ENCODE measurements at places on chromosomes 11 and 22.

GRCh38 chr22:41459431-41459830 lies 9.1 kb downstream of the PHF5A start:
- H3K27me3 ChIP-seq, result no peaks in the 10 kb centered on the region
- peaks cover 74% of the 10 kb centered on the region for H3K36me3 ChIP-seq
- no peak overlapping the region for H3K4me3 ChIP-seq

DNA sequence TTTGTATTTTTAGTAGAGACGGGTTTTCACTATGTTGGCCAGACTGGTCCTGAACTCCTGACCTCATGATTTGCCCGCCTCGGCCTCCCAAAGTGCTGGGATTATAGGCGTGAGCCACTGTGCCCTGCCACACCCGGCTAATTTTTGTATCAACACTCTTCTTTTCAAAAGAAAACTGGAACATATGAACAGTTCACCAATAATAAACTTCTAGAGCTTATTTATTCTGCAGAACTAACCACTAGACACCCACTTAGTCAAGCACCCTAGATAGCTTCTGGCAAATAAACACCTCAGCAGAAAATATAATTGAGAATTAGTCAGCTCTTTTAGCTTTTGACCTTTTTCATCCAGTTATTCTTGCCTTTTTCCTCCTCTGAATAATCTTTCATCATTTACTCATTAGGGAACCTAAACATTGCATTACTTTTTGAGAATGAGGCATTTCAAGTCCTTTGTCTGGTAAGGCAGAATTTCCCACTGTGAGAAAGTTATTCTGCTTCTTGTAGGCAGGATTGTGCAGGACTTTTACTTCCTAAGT lies 27.3 kb upstream of the TMEM41B start:
- DNase-seq, result no peak
- no peak overlapping the region for H3K4me3 ChIP-seq
- H3K27ac ChIP-seq, result no peak overlapping the region
- no peaks in the 10 kb centered on the region for H3K27me3 ChIP-seq

DNA sequence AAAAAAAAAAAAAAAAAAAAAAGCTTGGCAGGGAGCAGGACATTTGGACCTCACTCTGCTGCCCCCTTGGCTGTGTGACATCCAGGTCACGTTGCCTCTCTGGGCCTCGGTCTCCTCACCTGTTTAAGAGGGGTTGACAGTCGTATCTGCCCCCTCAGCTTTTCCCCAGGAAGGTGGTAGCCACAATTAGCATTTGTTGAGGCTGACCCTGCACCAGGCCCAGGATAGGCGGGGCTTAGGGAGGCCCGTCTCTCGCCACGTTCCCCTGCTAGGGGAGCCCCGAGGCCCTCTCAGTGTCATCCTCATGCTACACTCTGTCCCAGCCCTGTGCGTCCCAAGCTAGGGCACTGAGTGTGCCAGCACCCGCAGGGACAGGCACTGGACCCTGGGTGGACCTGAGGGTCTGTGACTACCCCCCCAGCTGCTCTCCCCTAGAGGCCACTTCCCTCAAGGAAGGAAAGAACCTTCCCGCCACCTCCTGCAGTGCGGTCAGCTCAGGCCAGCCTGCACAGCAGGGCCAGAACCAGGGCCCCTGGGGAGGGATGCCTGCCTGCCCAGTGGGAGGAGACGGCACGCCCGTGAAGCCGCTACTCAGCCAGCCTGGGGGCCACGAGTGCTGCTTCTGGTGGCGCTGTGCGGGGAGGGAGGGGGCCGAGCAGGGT lies 38.5 kb upstream of the PPARA start:
- DNase-seq, result no peak
- H3K27ac ChIP-seq, result no peak overlapping the region
- H3K4me3 ChIP-seq, result no peak overlapping the region
- H3K4me1 ChIP-seq, result peaks cover 3% of the 10 kb centered on the region
- no peaks in the 10 kb centered on the region for H3K27me3 ChIP-seq

GRCh38 chr11:124315052-124315451 lies 1.3 kb upstream of the OR8D1 start:
- H3K27me3 ChIP-seq, result peaks cover 3% of the 10 kb centered on the region
- H3K4me1 ChIP-seq, result no peaks in the 10 kb centered on the region
- no peak for DNase-seq
- no peak overlapping the region for H3K27ac ChIP-seq
- no peaks in the 10 kb centered on the region for H3K36me3 ChIP-seq

DNA sequence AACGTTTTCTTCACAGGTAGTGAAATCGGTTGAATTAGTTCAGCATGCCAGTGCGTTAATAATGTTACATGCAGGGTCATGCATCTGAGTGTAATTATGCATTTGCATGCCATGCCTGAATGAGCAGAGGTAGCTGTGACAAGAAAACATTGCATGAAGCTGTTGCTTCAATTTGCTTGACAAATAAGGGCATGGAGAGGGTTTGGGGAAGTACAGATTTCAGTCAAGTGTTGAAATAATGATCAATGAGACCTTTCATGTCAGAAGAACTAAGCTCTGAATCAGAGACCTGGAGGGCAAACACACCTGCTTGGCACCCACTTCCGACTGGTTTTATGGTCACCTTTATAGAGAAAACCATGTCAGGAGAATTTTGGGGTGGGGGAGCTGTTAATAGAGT lies 221.4 kb downstream of the DBX1 start:
- no peak overlapping the region for H3K4me3 ChIP-seq
- H3K27me3 ChIP-seq, result no peaks in the 10 kb centered on the region
- DNase-seq, result no peak
- H3K36me3 ChIP-seq, result no peaks in the 10 kb centered on the region

DNA sequence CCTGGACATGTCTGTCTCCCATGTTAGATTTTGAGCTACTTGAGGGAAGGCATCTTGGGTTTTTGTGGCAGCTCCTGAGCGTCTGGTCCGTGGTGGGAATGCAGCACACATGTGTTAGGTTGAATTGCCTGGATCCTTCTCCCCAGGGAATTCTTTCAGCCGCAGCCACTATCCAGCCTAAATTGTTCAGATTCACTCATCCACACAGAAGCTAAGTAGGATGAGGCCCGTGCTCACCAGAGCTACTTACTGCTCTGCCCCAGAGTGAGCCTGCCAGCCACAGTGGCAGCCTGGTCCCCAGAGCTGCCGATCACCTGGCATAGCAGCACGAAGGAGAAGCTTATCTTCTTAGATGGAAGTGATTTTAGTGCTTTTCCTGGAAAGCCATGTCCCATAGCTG lies 34.4 kb upstream of the SORL1-AS1 start:
- no peak for DNase-seq
- H3K27ac ChIP-seq, result peak overlapping the region; percentile 12

DNA sequence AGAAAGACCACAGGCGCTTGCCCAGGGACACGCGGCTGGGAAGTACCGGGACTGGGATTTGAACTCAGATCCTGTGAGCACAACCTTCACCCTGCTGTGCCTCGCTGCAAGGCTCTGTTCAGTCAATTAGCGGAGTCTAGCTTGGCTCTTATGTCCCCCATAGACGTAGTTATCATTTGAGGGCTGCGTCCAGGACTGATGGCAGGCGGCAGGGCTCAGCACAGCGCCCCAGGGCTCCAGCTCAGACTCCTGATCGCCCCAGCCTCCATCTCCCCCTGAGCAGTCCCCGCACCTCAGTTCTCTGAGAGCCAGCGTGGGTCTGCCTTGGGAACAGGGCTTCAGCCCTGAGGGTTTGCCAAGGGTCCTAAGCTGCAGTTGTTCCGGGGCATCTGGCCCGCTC lies 19.8 kb downstream of the MRGPRG start:
- DNase-seq, result no peak
- H3K36me3 ChIP-seq, result no peaks in the 10 kb centered on the region
- H3K27me3 ChIP-seq, result peaks cover 35% of the 10 kb centered on the region

- H3K27me3 ChIP-seq, result no peaks in the 10 kb centered on the region
- H3K4me1 ChIP-seq, result peaks cover 22% of the 10 kb centered on the region
- H3K27ac ChIP-seq, result no peak overlapping the region
- no peak overlapping the region for H3K4me3 ChIP-seq
These were observed 4.8 kb downstream of the KIAA0930 start for GRCh38 chr22:45235851-45236342.

DNA sequence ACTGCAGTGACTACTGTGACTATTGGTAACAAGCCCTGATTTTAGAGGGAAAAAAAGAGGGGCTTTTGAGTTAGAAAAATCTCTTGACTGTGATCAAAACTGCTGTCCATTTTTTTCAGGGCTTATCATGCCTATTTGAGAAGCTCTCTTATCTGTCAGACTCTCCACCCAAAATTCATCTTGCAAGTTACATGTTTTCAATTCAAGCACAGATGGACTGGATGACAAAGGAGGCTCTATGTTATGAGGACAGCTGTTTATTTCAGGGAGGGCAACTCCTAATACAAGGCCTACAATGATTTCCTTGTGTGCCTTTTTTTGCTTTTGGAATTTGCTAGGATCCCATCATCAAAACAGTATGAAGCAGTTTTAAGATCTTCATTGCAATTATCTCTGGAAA lies 35.2 kb upstream of the USP47 start:
- peaks cover 9% of the 10 kb centered on the region for H3K27me3 ChIP-seq
- H3K4me1 ChIP-seq, result no peaks in the 10 kb centered on the region
- H3K4me3 ChIP-seq, result no peak overlapping the region
- no peak for DNase-seq
- no peak overlapping the region for H3K27ac ChIP-seq

DNA sequence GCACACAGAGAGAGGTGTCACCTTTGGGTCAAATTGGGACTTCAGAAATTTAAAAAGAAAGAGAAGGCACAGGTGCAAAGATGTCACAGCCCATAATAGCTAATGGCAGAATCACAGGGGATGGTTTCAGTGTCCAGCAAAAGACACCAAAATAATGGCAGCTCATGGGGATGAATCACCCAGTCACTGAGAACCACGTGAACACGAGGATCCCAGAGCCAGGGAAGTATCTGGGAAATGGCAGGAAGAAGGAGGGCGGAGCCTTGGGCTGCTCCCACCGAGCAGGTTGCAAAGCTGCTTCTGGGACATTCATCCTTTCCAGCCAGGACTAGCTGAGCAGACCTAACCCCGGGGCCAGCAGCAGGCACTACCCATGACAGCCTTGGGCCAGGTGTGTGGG lies 45.6 kb downstream of the TRMU start:
- H3K4me3 ChIP-seq, result no peak overlapping the region
- no peak overlapping the region for H3K27ac ChIP-seq
- no peaks in the 10 kb centered on the region for H3K36me3 ChIP-seq
- no peaks in the 10 kb centered on the region for H3K4me1 ChIP-seq
- no peaks in the 10 kb centered on the region for H3K27me3 ChIP-seq

GRCh38 chr11:31233425-31233824 lies 136.1 kb downstream of the DCDC1 start:
- no peaks in the 10 kb centered on the region for H3K36me3 ChIP-seq
- no peak overlapping the region for H3K27ac ChIP-seq
- no peak overlapping the region for H3K4me3 ChIP-seq
- no peaks in the 10 kb centered on the region for H3K4me1 ChIP-seq

GRCh38 chr11:5258543-5259262 lies 4.1 kb upstream of the HBG2 start:
- H3K4me1 ChIP-seq, result no peaks in the 10 kb centered on the region
- no peak overlapping the region for H3K4me3 ChIP-seq
- peaks cover 22% of the 10 kb centered on the region for H3K27me3 ChIP-seq

DNA sequence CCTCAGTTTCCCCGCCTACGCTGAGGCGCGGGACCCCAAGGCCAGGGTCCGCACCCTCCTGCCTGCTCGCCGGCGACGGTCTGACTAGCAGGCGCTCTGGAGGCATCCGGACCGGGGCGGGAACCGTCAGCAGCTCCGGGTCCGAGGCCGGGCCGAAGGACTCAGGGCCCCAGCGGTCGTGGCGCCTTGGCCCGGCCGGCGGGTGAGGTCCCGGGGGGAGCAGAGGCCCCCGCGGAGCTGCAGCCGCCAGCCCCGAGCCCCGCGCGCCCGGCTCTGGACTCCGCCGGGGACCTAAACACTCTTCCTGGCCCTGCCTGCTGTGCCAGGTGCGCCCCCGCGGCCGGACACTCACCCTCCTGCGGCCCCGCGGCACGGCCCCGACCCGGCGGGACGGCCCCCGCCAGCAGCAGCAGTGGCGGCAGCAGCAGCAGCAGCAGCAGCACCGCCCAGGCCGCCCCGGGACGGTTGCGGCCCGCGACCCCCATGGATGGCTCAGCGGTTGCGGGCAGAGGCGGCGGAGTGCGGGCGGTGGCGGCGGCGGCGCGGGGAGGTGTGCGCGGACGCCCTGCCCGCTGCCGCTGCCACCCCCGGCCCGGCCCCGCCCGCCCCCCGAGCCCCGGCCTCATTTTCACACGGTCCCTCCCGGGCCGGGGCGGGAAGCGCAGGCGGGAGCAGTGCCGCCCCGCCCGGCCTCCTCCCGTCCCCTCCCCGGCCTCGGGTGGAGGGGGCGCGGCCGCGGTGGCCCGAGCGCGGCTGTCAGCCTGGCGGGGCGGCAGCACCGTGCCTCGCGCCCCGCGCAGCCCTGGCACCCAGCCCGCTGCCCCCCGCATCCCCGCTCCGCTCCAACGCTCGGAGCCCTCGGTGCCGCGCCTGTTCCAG lies at the start of gene SCUBE2:
Gene SCUBE2 (minus strand): TSS at position 556 of the 879 bp plus-strand sequence. CDS start 71 bp downstream, at position 485.
- H3K27me3 ChIP-seq, result peaks cover 79% of the 10 kb centered on the region
- H3K4me3 ChIP-seq, result peak within 1 kb of the TSS; percentile 51
- DNase-seq, result no peak

- peaks cover 30% of the 10 kb centered on the region for H3K27me3 ChIP-seq
- peaks cover 11% of the 10 kb centered on the region for H3K4me1 ChIP-seq
- no peaks in the 10 kb centered on the region for H3K36me3 ChIP-seq
- peak within 1 kb of the TSS; percentile 78 for H3K4me3 ChIP-seq
- H3K27ac ChIP-seq, result peak within 1 kb of the TSS; percentile 23
These were observed at the start of gene PLAAT5 for GRCh38 chr11:63490551-63491239. TSS of gene PLAAT5 (minus strand) at chr11:63491167. CDS start at chr11:63491034, 133 bp downstream.

DNA sequence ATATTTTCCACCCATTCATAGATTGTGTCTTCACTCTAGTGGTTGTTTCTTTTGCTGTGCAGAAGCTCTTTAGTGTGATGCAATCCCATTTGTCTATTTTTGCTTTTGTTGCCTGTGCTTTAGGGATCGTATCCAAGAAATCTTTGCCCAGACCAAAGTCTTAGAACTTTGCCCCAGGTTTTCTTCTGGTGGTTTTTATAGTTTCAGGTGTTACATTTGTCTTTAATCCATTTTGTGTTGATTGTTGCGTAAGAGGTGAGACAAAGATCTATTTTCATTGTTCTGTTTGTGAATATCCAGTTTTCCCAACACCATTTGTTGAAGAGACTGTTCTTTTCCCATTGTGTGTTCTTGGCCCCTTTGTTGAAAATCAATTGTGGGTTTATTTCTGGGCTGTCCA lies 6.4 kb downstream of the IL10RA start:
- peaks cover 100% of the 10 kb centered on the region for H3K36me3 ChIP-seq
- no peak for DNase-seq
- H3K4me3 ChIP-seq, result peak overlapping the region; percentile 35
- H3K27ac ChIP-seq, result peak overlapping the region; percentile 77
- peaks cover 96% of the 10 kb centered on the region for H3K4me1 ChIP-seq

All from activated T-cell treated with anti-CD3 and anti-CD28 coated beads, Interleukin-2, amount 50 U/mL, for 24 hours (primary cell).